Activated T-helper 17 cell treated with anti-CD3 and anti-CD28 coated beads, Interleukin-2, amount 50 U/mL, for 72 hours (primary cell): ENCODE measurements at places on chromosomes 12 and 14. TPM values are rescaled to one million over a fixed set of nuclear protein-coding genes. Genes with fewer than 3 reads are reported as not detected.
A peak's percentile ranks its signal among the peaks of the same experiment; 100 is the strongest.

GRCh38 chr12:66693901-66694513 lies 15.1 kb upstream of the GRIP1 start:
- ATAC-seq, result peak; percentile 79

DNA sequence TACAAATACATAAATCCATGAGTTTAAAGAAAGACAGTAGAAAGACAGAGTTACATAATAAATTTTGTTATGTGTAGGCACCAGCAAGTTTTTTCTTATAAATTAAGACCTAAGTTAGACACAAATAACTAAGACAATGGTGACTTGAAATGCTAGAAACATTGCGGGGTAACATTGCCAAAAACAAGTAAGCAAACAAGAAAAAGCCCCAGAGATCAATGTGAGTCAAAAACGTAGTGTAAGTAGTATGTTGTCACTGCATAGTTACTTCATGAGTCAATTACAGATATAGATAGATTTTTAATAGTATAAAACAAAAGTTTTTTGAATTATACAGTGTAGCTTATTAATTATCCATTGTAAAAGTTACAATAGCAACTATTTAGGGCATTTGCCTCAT lies 83.4 kb downstream of the CNTN1 start:
- ATAC-seq, result no peak

DNA sequence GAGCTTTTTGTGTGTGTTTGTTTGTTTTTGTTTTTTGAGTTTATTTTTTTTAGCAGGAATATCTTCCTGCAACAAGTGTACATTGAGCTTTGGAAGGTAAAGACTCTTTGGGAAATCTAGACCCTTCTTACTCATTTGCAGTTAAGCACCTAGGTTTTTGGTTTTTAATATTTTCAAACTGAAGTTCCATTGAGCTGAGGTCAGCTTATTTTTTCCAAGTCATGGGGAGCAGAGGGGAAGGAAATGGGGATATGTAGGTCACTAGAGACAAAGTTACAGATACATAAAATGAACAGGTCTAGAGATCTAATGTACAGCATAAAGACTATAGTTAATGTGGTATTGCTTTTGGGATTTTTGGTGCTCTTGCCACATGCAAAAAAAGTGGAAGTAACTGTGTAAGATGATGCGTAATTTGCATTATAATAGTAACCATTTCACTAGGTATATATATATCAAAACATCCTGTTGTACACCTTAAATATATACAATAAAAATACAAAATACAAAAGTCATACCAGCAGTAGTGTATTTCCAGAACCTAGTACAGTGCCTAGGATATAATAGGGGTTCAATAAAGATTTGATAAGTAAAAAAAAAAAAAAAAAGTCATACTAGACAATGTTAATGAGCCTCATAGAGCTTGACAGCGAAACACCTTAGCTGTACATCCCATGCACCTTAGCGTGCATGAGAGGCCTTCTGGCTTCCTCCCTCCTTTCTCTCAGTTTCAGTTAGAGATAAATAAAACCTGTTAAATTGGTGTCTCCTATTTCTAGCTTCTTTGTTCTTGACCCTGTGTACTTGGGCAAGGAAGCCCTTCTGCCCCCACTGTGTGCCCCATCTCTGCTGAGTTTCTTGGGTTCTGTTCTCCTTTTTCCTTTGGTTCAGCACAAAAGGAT lies 22.7 kb downstream of the CGRRF1 start:
- ATAC-seq, result no peak

DNA sequence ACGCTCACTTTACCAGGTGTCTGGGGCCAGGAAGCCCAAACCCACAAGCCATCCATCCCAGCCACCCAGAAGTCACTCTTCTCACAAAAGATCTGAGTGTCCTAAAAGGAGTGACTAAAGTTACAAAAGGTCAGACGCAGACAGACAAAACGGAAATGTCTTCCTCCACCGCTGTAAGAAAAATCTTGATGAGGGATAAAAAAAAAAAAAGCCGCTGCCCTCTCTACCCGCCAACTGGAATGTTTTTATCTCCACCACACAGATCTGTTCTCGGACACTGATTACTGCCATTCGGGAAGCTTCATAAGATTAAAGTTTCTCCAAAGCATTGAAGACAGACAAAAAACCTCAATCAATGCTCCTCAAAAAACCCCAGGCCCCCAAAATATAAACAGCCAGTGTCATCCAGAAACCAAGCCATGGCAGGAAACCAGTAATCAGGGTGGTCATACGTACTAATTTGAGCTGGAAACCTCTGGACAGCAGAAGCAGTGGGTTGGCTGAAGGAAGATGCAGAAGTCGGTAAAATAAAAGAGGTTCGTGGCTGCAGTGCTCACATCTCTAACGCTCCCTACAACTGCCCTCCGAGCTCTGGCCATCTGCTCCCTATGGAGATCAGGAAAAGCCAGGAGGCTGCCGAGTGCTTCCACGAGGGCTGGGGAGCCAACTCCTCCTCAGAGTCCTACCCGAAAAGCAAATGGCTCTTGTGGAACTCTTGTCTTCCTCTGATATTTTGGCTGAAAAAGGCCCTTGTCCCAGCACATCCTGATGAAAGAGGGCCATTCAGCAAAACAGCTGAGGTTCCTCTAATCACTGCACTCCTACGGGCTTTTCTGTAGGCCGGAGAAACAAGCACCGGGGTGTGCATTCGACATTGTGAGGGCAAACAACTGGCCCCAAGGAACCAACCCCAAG lies 30.3 kb downstream of the SSH1 start:
- no peak for ATAC-seq

DNA sequence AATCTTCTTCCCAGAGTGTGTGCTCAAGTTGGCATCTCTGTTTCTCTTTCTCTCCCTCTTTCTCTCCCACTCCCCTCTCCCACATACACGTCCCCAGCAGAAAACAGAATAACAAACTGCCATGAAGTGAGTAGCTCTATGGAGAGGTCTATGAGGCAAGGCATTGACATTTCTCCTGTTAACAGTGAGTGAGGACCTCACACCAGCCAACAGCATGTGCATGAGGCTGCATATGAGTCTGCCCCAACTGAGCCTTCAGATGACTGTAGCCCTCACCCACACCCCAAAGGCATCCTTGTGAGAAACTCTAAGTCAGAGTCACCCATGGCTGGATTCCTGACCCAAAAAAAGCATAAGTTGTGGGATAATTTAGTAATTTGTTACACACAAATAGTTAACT lies 50.4 kb downstream of the MAGOHB start:
- ATAC-seq, result no peak

- ATAC-seq, result peak; percentile 85
Measured at GRCh38 chr12:14394317-14395073, 29.0 kb downstream of the ATF7IP start.

DNA sequence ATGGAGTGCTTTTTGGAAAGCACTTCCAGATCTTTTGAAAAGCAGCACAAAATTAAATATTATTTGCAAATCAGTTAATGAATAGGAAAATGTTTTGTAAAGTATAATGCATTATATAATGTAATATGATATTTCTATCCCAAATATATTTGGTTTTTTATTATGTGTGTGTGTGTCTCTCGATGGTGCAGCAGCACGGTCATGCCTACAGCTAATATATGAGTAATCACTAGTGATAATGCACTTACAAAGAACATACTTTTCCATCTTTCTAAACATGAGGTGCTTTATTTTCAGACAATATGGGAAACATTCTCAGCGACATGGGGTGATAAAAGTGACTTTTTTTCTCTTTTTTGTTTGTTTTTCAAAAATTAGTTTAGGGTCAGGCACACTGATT lies 1.3 kb upstream of the EEA1 start:
- no peak for ATAC-seq

- ATAC-seq, result no peak
Measured at GRCh38 chr12:71155225-71155624, 2.6 kb downstream of the TSPAN8 start.

Gene LRIG3
- not detected for total RNA-seq

GRCh38 chr12:18629916-18630315 lies 107.9 kb downstream of the PLCZ1 start:
- ATAC-seq, result no peak

Gene HOXC4
- not detected for total RNA-seq

Gene ERP27
- 5.2 TPM for total RNA-seq

DNA sequence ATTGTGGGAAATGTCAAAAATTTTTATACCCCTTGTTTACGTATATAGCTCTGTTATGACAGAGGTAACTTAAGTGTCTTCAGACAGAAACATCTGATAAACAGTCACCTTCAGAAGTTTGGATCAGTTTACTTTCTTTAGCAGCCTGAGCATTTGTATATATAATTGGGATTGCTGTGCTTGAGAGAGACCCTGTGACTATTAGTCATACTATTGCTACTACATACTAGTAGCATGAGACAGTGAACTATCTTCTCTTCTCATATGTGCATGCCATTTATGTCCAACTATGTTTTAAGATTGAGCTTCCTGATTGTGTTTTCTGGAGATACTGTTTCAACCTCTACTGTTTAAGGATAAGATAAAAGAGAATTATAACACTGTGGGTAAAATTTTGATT lies 101.5 kb downstream of the PDE6H start:
- ATAC-seq, result no peak

DNA sequence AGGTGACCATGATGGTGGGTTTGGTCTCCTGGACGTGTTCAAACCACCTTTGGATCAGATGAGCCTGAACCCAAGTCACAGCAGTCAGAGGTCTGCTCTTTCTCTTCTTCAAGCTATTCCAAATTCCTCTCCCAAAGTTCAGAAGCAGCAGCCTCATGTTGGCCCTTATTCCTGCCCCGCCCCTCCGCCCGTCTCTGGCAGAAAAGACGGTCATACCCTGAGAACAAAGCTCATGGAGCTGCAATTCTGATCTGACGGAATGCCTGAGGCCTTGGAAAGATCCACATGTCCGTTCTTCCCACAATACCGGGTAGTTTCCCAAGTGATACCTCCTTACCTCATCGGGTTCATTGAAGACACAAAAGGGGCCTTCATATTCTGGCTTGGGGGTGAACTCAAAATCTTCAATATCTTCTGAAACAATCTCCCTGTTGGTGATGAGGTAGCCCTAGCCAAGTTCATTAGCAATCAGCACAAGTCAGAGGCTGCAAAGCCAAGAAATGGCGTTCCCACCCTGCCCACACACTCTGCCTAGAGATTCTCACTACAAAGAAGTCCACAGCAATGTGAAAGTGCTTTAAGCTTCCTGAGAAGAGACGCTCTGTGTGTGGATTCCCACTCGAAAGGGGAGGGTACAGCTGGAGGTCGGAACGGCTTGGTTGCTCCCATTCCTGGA lies 11.2 kb downstream of the POLE start:
- no peak for ATAC-seq

Gene MYL2
- not detected for total RNA-seq

DNA sequence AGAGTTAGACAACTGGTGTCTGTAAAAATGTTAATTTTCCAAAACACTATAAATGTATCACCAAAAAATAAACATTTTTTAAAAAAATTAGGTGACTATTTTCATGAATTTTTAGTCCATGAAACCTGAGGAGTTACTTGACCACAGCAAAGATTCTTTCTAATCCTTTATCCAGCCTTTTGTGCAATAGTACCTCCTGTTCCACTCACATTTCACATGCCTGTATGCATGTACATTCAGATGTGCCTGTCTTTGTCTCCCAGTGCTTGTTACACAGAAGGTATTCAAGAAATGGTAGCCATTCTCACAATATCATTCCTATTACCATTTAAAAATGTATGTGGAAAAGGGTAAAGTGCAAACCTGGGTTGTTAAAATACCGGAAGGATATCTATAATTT lies 857.0 kb downstream of the DIO2 start:
- ATAC-seq, result no peak

GRCh38 chr14:24366721-24367513 lies 1.1 kb upstream of the NFATC4 start:
- ATAC-seq, result peak; percentile 46

Gene NEUROD4
- total RNA-seq, result not detected
